Kidney (tissue), 22 donors: ENCODE measurements at places on chromosomes 1 and 21. TPM values are rescaled to one million over a fixed set of nuclear protein-coding genes. Genes with fewer than 3 reads are reported as not detected.

The SYT6 gene
- 1.7 TPM for polyA plus RNA-seq

GRCh38 chr1:39901464-39901713 lies 328 bp downstream of the MYCL start:
- DNase-seq: peak; percentile 78

- DNase-seq: no peak
Measured at GRCh38 chr21:35081861-35082260, 32.8 kb upstream of the RUNX1 start.

The CTH gene
- 7.5 TPM for polyA plus RNA-seq

- no peak for DNase-seq
Measured at GRCh38 chr1:167618366-167618765, 11.7 kb upstream of the RCSD1 start.

The RIMS3 gene
- 1.6 TPM for polyA plus RNA-seq

DNA sequence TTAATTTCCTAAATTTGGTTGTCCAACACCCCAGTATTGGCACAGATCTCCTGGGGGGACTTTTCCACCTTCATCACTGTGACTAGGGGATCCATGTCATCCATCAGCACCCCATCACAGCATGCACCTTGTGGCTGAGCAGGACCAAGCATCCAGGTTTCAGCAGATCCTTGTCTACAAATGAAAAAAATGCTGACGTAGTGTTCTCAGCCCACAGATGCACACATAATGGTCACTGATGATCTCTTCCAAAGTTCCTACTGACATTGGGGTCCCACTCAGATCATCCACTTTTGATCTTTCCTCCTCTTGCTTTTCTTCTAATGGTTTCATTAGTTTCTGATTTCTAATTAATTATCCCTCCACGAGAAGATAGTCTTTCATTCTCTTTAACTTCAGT lies 373.1 kb downstream of the TBX15 start:
- DNase-seq: no peak

DNA sequence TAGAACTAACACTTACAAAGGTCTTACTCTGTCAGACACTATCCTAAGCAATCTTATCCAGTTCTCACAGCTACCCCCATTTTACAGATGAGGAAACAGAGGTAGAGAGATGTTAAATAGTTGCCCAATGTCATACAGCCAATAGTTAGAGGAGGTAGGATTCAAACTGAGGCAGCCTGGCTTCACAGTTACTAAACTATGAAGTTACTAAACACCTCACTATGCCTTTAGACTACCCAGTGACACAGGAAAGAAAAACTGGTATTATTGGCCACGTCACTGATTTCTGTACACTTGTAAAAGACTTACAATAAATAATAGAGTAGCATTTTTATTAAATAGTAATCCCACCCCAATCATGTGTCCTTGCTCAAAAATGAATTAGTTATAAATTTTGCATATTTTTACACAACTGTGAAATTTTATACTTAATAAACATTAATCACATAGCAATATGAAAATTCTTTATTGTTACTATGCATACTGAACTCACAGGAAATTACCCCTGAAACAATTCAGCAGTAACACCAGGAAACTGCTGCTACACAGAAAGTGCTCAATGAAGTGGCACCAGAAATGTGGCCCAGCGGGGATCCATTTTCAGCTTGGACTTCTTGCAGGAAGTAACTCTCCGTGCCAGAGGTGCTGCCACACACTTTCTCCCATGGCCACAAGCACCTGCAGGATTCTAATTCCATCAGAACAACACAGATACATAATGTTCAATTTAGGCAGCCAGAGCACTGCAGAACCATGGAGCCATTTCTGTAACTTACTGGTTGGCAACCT lies 69.4 kb downstream of the VAV3 start:
- peak; percentile 60 for DNase-seq

The OR14K1 gene
- polyA plus RNA-seq: not detected

The TRIM62 gene
- polyA plus RNA-seq: 3.2 TPM

- DNase-seq: no peak
Measured at GRCh38 chr1:161032409-161032808, 6.4 kb downstream of the TSTD1 start.

The CBR3 gene
- polyA plus RNA-seq: 5.9 TPM
